ENCODE measurements at places on chromosomes 7 and 10.

DNA sequence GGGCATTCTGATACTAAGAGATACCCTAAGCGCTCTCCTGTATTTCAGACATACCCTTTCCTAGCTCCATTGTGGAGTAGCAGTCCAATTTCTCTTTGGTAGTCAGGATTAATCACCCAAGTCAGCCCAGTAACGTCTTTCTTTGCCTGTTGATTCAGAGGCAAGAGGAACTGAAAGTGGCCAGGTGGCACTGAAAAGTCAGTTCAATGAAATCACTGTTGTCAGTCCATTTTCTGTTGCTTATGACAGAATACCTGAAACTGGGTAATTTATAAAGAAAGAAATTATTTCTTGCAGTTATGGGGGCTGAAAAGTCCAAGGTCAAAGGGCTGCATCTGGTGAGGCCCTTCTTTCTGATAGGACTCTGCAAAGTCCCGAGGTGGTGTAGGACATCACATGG, 40.2 kb downstream of the ANKRD61 start:
- no peak for DNase-seq

DNA sequence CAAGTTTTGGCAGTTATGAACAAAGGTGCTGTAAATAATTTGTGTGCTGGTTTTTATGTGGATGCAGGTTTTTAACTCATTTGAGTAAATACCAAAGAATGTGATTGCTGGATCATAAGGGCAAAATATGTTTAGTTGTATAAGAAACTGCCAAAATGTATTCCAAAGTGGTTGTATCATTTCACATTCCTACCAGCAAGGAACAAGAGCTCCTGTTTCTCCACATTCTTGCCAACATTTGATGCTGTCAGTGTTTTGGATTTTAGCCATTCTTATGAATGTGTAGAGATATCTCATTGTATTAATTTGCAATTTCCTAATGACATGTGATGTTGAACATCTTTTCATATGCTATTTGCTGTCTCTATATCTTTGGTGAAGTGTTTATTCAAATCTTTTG, 207.3 kb upstream of the LRGUK start:
- DNase-seq, result no peak

- DNase-seq, result no peak
These were observed 19.9 kb downstream of the CCL24 start for GRCh38 chr7:75793676-75794075.

- DNase-seq, result peak; percentile 59
These were observed 608 bp downstream of the ACHE start for GRCh38 chr7:100894860-100895700.

DNA sequence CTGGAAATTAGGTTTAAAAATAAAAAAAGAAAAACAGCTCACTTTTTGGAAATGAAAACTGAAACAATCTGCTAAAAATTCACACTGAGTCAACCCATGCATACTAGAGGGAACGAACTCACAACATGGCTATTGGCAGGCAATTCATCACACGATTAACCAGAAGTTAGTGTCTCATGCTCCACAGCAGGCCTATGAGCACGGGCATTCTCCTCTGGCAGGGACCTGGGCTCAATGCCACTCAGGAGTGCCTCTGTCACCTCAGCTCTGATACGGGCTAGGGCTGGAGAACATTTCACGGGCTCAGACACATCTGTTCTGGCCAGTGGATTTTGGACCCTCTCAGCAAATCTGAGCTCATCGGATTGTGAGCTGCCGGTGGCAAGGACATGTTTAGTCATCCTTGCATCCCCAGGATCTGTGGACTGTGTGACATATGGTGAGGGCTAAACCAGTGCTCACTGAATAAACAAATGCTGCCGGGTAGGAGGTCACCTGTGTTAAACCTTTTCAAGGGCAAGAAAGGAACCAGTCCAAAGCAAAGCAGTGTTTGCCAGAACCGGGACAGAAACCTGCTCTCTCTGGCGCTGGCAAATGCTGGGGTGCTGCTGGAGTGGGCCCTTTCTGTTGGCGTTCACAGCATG, 40.1 kb downstream of the POLR3A start:
- no peak for DNase-seq

GRCh38 chr10:78559661-78560340, 509.0 kb upstream of the ZMIZ1 start:
- peak; percentile 95 for DNase-seq

DNA sequence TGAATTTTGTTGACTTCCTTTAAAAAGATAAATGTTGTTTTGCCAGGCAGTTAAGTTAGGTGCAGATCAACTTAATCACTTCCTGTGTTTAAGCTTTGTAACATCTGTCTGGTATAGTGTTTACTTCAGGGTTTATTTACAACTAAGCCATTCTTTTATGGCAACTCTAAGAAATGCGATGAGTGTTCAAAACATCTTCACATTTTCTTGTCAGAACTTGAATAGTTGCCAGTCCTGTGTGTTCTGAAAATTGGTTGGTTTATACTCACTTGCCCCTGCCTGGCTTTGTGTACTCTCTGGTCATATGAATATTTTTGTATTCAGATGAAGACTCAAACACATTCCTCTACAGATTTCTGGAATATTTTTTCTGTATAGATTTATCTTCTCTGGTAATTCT, 327.2 kb downstream of the MDFIC start:
- peak; percentile 47 for DNase-seq

- peak; percentile 88 for DNase-seq
These were observed 99.9 kb downstream of the PTPRN2 start for GRCh38 chr7:158487631-158488151.

- peak; percentile 66 for DNase-seq
These were observed 192.4 kb downstream of the PTN start for GRCh38 chr7:137151041-137151689.

DNA sequence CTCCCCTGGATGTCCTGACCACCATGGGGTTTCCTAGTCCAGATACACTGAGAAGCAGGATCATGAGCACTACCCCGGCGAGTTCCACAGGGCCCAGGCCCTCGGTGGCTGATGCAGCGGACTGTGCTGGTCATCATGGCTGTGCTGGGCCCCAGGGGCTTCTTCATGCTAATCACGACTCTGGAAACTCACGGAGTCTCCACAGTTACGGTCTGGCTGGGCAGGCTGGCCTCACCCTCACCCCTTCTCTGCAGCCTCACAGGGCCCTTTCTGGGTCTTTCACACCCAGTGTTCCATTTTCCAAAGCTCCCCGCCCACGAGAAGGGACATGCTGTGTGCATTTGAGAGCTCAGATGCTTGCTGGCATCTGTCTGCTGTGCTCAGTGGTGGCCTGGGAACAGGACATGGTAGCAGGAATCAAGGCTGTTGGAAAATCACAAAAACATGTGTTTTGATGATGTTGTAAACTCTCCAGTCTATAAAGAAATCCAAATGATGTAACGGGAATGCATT, 119.0 kb downstream of the PTPN20 start:
- DNase-seq, result no peak

GRCh38 chr7:64870656-64871055, 32.4 kb upstream of the ZNF273 start:
- DNase-seq, result no peak

GRCh38 chr10:30557884-30558283, 71.7 kb downstream of the LYZL2 start:
- DNase-seq, result no peak

DNA sequence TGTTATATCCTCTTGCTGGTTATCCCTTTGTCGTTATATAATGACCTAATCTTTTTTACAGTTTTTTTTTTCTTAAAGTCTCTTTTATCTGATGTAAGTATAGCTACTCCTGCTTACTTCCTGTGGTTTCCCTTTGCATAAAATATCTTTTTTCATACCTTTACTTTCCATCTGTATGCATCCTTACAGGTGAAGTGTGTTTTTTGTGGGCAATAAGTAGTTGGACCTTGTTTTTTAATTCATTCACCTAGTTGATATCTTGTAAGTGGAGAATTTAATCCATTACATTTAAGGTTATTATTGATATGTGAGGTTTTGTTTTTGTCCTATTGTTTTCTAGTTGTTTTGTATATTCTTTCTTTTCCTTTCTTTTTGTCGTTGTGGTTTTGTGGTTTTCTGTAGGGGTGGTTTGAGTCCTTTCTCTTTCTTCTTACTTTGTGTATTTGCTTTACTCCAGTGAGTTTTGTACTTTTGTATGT, 168.6 kb downstream of the MLLT10 start:
- DNase-seq, result no peak

DNA sequence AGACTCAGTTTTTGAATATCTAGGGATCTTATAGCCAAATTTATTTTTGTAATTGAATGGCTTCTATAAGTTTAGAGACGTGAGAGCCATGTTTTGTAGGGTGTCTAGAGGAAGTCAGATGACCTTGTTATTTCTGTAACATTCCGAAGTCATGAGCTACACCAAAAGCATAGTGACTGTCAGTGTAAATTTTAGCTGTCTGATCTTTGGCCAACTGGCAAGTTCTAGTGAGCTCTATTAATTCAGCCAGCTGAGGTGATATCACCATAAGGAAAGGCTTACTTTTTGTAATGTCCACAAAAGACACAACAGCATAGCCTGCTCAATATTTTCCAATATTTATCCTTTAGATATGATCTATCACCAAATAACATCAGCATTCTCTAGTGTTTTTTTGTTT, 9.9 kb upstream of the NT5C3A start:
- DNase-seq, result no peak

GRCh38 chr7:15692501-15693020, 6.1 kb upstream of the MEOX2 start:
- no peak for DNase-seq

DNA sequence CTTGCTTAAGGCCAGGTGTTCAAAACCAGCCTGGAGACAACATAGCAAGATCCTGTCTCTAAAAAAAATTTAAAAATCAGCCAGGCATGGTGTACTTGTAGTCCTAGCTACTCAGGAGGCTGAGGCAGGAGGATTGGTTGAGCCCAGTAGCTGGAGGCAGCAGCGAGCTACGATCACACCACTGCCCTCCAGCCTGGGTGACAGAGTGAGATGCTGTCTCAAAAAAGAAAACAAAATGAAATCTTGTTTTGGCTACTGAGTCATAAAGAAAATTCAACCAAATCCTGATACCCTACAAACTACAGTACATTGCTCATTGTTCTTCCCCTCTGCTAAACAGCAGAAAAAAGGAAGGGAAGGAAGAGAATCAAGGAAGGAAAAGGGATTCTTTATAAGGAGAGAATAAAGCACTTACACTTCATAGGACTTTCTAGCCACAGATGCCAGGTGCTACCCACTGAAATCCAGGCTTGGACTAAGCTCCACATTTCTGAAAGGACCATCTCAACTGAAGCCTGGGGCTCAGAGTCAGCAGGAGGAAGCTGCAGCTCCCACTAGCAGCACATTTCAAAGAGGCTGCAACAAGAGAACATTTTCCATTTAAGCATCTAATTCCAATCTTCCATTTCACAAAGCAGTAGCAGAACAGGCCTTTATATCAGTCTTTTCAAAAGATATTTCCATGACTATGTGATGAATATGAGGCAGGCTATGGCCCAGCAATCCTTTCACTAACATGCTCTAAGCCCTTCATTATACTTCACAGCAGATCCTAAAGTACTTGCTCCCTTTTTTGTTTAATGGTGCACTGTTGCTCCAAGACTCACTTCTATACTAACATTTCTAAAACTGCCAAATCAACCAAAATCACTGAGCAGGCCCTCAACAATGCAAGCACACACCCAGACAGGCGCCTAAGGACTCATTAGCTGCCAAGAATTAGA, 13.5 kb downstream of the TNPO3 start:
- no peak for DNase-seq

GRCh38 chr10:128480601-128481000, 354.4 kb upstream of the MKI67 start:
- no peak for DNase-seq

GRCh38 chr7:28408960-28409715, 3.2 kb upstream of the CREB5 start:
- DNase-seq, result peak; percentile 98

DNA sequence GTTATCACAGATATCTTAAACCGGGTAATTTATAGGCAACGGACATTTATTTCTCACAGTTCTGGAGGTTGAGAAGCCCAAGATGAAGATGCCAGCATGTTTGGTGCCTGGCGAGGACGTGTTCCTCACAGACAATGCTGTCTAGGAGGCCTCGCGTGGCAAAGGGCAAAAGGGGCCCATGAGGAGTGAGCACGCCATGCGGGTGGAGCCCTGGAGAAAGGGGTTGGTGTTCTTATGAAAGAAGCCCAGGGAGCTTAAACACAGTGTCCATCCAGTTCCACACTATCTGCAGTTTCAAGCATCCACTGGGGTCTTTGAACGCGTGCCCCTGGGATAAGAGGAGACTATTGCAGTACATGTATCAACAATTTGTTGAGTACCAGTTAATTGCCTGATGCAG, 51.4 kb downstream of the CXCL12 start:
- DNase-seq, result no peak

GRCh38 chr7:31955641-31956040, 114.6 kb downstream of the PDE1C start:
- no peak for DNase-seq

- no peak for DNase-seq
These were observed 225.8 kb downstream of the IPMK start for GRCh38 chr10:58041901-58042300.

DNA sequence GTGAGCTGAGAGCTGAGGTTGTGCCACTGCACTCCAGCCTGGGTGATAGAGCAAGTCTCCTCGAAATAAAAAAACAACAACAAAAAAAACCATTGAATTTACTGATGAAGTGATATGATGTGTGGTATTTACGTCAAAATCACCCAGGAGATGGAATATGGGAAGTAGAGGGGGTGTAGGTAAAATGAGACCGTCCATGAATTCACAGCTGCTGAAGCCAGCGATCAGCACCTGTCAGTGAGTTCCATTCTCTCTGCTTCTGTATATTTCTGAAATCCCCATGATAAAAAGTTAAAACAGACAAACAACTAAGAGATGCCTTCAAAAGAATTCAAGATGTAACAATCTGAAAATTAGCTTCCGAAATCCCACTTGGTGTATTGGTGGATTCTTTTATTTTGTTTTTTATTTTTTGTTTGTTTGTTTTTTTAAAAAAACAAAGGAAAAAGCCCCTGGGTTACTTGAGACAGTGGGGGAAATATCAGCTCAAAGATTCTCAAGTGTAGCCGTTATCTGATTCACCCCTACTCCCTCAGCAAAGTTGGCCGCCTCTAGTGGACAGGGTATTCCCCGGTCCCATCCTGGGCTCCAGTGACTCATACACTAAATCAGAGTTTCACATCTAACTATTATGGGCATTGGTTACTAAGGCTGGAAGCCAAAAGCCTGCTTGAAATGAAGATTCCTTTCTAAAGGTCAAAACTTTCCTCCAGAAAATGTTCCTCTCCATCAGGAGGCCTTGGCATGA, 76.4 kb downstream of the MAP3K8 start:
- no peak for DNase-seq

GRCh38 chr7:92988051-92988450, 129.7 kb downstream of the SAMD9 start:
- DNase-seq, result peak; percentile 29

DNA sequence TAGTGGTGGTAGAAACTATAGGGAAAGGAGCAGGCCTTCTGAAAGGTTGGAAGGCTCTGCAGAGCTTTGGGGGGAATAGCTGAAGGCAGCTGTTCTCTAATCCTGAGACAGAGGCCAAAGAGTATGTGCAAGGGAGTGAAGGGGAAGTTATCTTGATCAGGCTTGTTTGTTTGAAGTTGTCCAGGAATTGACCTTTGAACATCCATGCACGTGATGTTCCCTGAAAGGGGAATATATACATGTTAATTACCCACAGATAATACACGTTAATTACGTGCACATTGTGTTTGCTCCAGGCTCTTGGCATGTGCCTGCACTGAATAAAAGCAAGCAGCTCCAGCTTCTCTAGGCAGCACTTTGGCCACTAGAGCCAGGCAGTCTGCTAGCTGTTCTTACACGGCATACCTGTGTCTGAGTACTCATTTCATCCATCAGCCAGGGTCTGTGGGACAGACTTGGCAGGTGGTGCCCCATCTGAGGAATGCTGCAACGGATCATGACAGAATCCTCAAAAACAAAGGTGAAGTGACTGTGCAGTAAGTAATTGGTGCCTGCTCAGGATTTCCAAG, 18.0 kb upstream of the STARD3NL start:
- peak; percentile 83 for DNase-seq

Measured in NCI-H69 (cell line).